ENCODE measurements at places on chromosomes 3 and 15. TPM values are rescaled to one million over a fixed set of nuclear protein-coding genes. Genes with fewer than 3 reads are reported as not detected.

The SUSD5 gene
- total RNA-seq: under 0.01 TPM

The GABRR3 gene
- total RNA-seq: not detected

The PPCDC gene
- 5.4 TPM for total RNA-seq

DNA sequence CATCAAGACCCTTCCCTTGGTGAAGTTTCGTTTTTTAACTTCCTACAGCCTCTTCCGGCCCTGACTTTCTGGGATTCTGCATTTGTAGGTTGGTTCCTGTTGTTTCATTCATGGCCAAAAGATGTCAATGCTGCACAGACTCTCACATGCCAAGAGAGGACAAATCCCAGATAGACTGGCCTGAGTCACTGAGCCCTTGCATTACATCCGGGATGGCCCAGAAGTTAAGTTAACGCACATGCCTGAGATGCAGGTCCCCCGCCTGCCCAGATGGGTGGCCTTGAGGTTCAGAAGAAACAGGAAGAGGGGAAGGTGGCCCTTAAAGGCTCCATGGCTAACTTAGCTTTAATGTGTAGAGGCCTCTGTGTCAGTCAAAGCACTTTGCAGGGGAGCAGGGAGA, 51.6 kb upstream of the SRGAP3 start:
- no peak for DNase-seq

- DNase-seq: no peak
Observed at GRCh38 chr3:52527732-52528585, 5.7 kb downstream of the NT5DC2 start.

DNA sequence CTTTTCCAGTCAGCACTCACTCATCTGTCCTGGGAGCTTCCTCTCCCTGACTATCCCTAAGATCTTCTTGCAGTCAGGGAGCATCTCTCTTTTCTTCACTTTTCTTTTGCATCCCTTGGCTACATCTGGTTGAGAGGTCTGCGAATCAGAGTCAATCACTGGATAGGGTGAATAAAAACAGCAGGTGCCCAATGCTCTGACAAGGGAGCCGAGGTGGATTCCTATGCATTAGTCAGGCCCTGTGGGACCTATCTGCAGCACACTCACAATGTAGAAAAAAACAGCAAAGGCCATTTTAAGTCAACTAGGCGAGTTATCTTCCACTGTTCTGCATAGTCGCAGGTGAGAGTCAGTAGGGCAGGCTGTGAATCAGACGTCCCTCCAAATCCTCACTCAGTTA, 35.5 kb downstream of the DZIP1L start:
- no peak for DNase-seq

Data from lung microvascular endothelial cell (primary cell).